T-helper 9 cell (primary cell): ENCODE measurements at places on chromosomes 5 and 9.
A peak's percentile ranks its signal among the peaks of the same experiment; 100 is the strongest.

GRCh38 chr5:82150559-82150958 lies 127.6 kb downstream of the RPS23 start:
- DNase-seq: no peak

- DNase-seq: no peak
These were observed 39.0 kb upstream of the OSMR start for GRCh38 chr5:38806775-38807258.

- no peak for DNase-seq
These were observed 108.1 kb upstream of the FBXL7 start for GRCh38 chr5:15391704-15392397.

DNA sequence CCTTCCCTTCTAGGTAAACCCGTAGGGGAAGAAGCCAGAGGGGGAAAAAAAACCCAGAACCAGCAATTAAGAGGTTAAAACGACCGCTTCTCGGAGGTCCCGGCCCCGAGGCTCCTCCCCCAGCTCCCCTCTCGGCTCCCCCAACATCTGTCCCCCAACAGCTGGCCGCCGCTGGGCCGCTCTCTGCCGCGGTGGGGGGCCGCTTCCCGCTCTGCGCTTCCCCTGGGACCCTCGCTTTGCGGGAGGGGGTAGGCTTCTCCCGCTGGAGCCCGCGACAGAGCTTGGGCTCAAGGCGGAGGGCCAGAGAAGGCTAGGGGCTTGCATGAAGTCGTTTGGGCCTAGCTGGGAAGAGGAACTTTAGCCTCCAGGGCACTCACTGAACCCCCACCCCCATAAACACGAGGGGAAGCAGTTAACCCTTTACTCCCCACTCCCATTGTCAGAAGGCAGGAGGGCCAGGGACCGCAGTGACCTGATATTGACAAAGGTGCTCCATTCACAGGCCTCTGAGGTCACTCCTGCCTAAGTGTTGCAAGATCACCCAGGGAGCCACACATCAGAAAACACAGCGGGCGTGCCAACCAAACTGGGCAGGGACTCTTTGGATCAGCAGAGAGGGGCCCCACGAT lies 7.5 kb downstream of the LHX6 start:
- no peak for DNase-seq

- DNase-seq: peak; percentile 29
These were observed 6.9 kb upstream of the OTP start for GRCh38 chr5:77645158-77645994.

DNA sequence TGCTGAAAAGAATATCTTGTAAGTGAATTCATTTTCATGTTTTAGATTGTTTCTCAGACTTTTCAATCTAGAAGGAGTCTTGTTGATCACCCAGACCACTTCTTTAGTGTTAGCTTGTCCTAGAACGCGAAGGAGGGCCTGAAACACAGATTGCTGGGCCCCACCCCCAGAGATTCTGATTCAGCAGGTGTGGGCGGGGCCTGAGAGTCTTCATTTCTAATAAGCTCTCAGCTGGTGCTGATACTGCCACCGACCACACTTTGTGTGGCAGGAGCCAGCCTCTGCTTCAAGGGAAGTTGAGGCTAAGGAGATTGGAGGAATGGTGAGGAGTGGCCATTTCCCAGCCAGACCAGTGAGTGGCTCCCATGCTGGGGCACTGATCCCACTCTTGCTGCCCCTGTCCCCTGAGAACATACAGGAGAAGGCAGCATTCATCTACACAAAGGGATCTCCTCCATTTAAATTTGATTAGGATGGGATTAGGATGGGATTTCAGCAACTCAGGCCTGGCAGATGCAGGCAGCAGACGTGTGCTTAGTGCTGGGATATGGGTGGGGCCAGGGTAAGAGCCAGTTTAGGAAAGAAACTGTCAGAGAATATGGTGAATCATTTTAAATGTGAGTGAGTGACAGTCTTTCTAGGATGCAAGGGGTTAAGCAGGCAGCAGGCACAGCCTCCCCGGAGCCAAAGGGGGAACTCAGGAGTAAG lies 35.9 kb downstream of the ZNF618 start:
- DNase-seq: no peak

DNA sequence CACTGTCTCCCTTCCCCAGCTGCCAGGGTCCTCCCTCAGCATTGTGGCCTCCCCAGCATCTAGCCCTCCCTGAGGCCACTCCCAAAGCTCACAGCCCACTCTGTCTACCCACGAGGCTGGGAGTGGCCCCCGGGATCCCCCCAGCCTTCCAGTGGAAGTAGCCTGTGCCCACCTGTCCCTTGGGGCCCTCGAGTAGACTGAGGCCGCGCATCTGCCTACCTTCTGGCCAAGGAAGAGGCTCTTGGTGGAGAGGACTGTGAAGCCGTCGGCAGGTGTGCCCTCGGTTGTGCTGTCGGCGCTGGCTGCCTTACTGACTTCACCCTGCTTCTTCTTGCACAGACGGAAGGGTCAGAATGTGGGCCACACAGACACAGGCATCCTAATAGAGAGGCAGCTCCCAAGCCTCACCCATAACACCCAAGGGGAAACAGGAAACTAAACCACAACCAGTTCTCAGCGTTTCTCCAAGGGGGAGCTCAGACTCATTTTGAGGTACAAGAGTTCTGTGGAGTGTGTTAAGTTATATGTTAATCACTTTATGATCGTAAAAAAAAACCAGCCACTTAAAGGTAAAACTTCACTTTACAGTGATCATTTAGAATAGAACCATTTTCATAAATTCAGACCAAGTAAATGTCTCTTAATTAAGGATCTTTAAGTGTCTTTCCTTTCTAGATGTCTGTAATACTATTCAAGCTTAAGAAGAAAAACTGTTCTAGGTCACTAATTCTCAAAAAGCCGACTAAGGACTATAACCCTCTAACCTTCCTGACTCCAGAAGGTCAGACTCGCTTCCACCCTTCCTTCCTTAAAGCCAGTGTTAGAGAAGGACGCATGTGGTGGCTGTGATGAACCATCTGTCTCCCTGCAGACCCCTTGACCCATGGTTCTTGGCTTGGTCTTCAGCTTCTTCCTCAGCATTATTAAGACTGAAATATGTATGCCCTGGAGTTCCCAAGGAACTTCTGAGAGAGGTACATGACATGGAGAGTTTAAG lies 38.5 kb downstream of the MACROH2A1 start:
- no peak for DNase-seq

DNA sequence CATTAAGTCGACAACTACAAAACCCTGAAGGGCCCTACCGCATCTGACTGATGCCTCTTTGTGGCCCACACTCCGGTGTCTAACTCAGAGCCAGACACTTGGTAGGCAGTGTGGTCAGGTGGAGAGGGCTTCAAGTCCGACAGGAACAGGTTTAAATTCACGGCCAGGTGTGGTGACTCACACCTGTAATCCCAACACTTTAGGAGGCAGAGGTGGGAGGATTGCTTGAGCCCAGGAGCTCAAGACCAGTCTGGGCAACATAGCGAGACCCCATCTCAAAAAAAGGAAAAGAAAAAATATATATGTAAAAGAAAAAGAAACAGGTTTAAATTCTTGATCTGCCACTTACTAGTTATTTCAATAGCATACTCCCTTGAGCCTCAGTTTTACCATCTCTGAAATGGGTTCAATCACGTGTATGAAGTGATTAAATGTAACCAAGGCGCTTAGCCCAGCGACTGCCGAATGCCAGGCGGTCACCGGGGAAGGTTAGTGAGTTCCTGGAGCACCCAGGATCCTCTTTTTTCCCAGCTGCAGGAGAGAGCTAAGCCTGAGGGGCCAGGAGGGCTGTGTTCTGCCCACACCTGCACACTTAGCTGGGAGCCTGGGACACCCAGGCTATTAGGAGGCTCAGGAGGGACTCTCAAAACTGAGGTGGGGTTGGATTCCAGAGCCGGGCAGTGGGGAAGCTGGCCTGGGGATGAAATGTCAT lies 943 bp downstream of the CLTB start:
- DNase-seq: no peak

- no peak for DNase-seq
These were observed 43.6 kb downstream of the JADE2 start for GRCh38 chr5:134568761-134569695.

GRCh38 chr9:110762783-110763182 lies 94.2 kb downstream of the MUSK start:
- DNase-seq: no peak

- DNase-seq: no peak
These were observed 124.8 kb upstream of the IRX4 start for GRCh38 chr5:2007496-2007877.

DNA sequence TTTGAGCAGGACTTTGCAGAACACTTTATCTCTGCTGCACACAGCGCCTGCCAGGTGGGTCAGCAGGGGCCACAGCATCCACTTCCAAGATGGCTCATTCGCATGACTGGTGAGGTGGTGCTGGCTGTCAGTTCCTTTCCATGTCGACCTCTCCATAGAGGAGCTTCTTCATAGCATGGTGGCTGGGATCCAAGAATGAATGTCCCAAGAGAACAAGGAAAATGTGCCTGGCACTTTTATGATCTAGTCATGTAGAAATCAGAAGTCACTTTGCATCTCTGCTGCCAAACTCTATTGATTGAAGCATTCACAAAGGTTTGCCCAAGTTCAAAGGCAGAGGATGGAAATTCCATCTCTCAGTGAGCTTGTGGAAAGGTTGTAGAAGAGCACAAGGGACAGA lies 85.0 kb downstream of the GALNT10 start:
- no peak for DNase-seq

DNA sequence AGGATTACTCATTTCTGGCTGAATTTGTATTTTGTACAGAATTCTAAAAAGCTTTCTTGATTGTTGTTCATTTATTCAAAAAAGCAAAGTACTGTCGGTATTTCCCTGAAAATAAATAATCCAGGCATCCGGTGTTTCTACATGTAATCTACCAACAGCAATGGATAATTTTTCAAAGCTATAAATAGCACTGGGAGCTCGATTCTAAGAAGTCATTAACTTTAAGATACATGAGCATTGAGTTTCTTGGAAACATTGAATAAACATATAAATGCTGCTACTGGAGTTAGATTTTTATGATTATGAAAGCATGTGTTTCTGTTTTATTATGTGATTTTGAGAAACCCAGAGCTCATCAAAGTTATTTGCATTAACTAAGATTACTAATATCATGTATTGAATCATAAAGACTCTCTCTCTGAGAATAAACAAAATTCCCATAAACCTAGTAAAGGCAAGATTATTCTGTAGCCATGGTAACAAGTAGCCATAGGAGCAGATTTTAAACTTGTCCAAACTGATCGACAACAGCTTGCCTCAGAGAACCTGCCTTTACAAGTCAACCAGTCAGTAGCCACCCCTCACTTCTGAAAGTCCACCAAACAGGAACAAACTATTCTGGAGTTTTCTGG lies 197.0 kb downstream of the DRD1 start:
- no peak for DNase-seq

- DNase-seq: no peak
These were observed 105.1 kb upstream of the GNA14 start for GRCh38 chr9:77753180-77753579.

GRCh38 chr5:53613061-53613460 lies 52.6 kb downstream of the NDUFS4 start:
- no peak for DNase-seq

DNA sequence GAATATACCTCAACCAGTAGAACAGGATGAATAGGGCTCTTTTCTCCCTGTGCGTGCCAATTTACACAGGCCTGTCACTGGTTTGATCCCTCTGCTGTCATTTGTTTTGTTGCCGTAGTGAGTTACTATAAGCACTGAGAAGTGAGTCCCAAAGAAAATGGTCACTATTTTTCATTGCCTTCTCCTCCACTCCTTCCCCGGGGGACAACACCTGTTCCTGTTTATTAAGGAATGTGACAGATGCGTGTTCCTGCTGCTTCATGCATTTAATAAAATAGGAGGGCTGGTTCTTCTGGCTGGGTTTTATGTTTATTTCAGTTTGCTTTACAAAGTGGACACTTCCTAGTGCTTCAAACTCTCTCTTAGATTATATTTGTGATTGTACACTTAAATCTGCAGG lies 6.4 kb downstream of the THBS4 start:
- no peak for DNase-seq

DNA sequence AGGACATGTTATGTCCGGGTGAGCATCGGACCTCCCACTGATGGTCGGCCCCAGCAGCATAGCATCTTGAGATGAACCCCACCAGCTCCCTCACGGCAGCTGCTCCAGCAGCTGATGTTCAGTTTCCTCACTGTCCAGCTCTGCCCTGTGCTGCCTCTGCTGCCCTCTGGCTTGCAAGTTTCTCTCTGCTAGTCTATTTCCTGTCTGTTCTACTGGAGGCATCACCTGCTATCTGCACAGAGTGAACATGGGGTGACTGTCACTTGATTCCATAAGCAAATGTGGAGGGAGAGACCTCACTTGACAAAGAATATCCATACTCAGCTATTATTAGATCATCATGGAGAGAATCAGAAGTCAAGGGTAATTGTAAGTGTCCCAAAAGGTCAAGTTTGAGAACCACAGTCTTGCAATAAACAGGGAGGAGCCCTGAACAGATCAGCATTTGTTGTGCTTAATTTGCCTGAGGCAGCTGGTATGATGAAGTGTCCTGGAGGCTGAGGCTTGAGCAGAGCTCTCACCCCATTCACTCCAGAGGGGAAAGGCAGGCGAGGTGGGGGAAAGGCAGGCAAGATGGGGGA lies 702.8 kb downstream of the SEMA5A start:
- DNase-seq: no peak

- DNase-seq: no peak
These were observed 164.7 kb downstream of the GNAQ start for GRCh38 chr9:77866878-77867277.

- DNase-seq: no peak
These were observed 402.9 kb downstream of the PRR16 start for GRCh38 chr5:120866997-120867396.

GRCh38 chr9:130029223-130029973 lies 13.6 kb downstream of the FNBP1 start:
- DNase-seq: no peak

- DNase-seq: no peak
These were observed 12.4 kb downstream of the PMPCA start for GRCh38 chr9:136422876-136423275.

- no peak for DNase-seq
These were observed 164.8 kb upstream of the VCAN start for GRCh38 chr5:83306572-83307241.

GRCh38 chr9:31745886-31746285 lies 638.6 kb upstream of the ACO1 start:
- no peak for DNase-seq

DNA sequence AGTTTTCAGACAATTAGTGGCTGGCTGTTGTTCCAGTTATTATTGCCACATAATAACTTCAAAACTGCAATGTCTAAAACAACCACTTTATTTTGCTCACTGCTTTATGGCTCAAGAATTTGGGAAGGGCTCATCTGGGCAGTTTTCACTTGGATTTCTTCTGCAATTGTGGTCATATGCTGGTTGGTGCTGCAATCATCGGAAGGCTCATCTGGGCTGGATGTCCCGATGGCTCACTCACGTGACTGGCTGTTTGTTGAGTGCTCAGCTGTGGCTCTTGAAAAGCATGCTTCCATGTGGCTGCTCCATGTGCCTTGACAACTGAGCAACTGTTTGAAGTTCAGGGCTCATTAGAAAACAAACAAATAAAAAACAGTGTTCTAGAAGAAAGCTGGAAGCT lies 1032.5 kb downstream of the DTWD2 start:
- no peak for DNase-seq
